ENCODE measurements at places on chromosomes 7 and 10. TPM values are rescaled to one million over a fixed set of nuclear protein-coding genes. Genes with fewer than 3 reads are reported as not detected.
A peak's percentile ranks its signal among the peaks of the same experiment; 100 is the strongest.

The MINDY3 gene
- 36.6 TPM for total RNA-seq

DNA sequence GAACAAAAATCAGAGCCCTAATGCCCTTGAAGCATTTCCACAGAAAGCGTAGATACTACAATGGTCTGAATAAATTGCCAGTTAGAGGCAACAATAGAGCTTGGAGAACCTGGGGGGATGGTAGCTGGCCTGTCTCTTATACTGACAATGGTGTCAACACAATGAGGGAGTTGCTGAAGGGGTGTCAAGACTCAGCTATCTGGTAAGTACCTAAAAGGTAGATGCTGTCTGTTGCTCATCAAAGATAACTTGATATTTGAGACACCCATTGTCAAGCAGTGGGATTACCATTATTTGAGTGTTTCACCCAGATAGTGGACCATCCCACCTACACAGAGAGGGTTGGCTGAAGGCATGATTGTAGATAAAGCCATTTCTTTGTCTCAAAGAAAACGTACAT is 72.8 kb downstream of the PDE1C start:
- peak; percentile 2 for DNase-seq

The EPO gene
- not detected for total RNA-seq

The PLOD3 gene
- 78.7 TPM for total RNA-seq

DNA sequence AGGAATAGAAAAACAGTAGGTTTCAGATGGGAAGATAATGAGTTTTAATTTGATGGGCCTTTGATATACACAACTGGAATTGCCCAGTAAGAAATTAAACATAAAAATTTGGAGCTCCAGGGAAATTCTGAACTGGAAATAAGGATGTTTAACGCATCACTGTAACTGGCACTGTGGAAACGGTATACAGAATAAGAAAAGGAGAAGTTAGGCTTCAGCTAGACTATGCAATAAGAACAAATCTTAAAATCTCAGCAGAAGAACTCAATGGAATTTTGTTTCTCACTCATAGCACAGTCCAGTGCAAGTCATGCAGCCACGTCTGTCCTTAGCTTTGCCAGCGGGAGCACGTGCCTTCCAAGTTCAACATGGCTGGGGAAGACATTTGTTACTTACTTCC is 52.9 kb upstream of the FGL2 start:
- DNase-seq, result no peak
